ENCODE measurements at places on chromosomes 3 and 15.

DNA sequence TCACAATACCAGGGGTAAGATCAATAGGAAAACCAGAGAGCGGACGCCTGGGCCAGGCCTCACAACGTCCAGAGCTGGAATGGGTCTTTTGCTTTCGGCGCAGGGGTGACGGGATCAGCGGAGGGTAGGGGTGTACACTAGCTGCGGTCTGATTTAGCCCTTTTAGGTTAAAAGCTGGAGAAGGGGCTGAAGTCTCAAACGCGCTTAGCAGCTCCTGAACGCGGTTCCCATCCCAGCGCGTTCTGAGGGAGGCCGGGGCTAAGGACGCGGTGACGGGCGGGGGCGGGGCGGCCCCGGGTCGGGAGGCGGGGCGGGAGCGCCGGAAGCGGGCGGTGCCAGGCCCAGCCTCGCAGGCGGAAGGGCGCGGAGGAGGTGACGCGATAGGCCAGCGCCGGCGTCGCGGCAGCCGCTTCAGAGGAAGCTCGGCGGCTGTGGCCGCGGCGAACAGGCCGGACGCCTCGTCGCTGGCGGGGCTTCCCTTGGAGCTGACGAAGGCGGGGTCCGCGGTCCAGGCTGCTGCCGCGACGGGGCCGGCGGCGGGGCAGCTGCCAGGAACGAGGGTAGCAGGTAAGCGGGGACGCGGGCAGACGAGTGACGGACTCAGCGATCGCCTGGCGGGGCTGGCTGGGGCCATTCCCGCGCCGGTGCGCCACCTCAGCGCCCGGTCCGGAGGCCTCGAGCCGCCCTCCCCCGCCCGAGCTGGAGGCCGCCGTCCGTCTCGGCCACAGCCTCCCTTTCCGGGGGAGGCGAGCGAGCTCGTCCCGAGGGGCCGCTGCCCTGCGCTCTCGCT lies at the start of gene SENP5:
Gene SENP5, plus strand, starts transcription at position 414 of the 790 bp plus-strand sequence. CDS start 17,262 bp downstream, outside the sequence.
- peak; percentile 81 for DNase-seq

DNA sequence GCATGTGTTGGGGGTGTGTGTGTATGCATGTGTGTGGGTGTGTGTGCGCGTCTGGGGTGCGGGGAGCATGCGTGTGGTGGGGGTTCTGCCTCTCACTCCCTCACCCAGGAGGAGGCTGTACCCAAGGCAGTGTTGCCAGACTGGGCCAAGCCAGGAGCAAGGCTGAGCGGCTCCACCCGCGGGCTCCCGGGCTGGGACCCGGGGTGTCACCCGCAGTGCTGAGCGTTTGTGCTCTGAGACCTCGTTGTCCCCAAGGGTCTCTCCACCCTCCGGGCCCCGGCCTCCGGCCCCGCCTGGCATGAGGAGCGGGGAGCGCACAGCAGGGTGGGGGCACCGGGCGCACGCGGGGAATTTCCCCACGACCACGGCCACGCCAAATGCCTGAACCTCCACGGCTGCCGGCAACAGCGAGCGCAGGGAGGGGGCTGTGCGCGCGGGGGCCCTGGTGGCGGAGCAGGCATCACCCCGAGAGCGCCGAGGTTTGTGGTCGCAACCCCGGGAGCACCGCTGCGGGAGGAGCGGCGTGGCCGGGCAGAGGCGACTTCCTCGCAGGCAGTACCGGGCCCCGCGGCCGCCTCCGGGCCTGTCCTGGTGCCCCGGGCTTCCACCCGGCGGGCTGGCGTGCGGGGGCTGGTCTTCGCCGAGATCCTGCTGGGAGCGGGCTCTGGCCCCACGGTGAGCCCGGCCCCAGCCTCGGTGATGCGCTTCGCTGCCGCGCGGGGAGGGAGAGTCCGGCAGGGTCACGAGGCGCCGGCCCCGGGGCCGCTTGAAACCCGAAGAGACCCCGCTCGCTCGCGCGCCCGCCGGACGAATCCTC lies 7.4 kb upstream of the OCA2 start:
- no peak for DNase-seq

DNA sequence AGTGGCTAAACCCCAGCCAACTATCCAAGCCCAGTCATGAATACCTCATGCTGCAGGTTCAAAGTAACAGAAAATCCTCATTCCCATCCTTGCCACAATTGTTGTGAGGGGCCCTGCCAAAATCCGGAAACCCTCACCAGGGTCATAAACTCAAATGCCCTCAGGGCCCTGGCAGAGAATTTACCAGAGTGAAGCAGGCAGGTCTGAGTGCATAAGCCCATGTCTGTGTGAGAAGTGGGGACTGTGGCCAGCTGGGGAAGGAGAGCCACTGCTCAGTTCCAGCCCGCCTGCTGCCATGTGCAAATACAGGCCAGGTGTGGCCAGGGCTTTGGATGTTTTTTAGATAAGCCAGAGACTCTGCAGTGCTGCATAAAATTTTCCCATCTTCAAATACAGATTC lies 7.0 kb downstream of the CEP152 start:
- DNase-seq = no peak

GRCh38 chr15:61657461-61657860 lies 402.8 kb downstream of the VPS13C start:
- no peak for DNase-seq
